SK-N-MC (cell line): ENCODE measurements at places on chromosomes 4 and X.

- no peak for DNase-seq
Observed at GRCh38 chr4:86947501-86948120, 12.8 kb downstream of the AFF1 start.

GRCh38 chrX:3052860-3053259 lies 11.6 kb downstream of the ARSF start:
- no peak for DNase-seq

DNA sequence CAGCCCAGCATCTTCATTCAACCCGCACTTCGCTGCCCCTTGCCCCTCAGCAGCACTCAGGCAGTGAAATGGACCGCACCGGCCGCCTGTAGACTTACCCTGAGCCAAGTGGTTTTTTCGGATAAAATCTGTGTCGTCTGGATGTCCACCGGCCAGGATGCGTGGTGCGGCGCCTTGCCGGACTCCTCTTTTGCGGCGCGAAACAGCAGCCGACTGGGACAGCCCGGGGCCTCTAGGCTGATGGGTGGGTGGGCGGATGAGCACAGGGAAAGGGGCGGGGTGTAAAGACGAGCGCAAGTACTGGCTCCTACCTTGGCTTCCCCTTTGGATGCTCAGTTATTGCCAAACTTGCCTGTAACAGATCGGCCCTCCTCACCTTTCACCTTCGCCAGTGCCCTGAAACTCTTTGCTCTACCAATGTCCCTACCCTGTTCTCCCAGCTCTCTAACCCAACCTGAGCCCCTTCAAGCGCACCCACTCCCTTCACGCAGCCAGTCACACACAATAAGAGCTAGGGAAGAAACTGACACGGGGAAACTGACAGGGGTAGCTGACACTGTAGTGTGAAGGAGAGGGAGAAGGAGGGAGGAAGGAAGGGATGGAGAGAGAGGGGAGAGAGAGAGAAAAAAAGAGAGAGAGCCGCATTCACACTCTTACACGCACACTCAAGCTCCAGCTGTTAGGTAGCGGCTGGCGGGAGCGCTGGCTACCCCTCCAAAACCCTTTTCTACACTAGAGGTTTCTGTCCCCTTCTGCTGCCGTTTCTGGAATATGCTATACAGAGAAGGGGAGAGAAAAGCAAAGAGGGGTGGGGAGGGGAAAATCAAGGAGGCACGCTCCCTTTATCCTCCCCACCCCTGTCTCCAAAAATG lies 559 bp downstream of the TRPC5 start:
- no peak for DNase-seq

- no peak for DNase-seq
Observed at GRCh38 chrX:135384161-135384836, 37.4 kb upstream of the SMIM10L2A start.

DNA sequence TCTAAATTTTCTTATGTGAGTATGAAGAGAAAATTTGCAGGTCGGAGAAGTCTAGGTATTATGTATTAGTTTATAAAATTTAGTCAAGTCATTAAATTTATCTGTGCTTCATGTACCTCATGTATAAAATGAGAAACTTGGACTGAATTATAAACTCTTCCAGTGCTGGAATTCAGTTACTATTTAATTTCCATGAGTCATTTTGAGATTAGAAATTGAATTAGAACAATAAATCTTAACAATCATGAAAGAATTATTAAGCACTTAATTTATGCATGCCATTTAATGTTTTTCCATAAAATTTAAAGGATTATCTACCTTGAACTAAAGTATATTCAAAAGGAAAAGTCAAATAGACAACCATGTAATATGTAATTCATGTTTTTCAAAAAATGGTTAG lies 195.8 kb downstream of the MAD2L1 start:
- DNase-seq: no peak

DNA sequence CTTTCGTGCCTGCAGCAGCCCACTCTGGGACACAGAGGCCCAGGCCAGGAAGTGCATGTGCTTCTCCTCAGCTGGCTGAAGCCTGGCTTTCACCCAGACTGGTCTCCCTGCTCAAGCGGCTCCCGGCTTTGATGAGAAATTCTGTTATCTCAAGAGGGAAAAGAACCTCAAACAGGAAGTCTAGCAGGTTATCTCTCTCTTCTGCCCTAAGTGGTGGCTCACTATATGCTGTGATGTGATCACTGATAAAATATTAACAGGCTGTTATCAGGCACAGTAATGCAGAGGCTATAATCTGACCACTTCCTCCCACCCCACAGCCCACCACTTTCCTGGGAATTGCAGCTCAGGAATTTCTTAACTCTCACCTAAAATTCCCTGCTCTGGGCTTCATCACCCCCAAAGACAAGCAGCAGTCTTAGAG lies 13.3 kb downstream of the CLDN2 start:
- no peak for DNase-seq

DNA sequence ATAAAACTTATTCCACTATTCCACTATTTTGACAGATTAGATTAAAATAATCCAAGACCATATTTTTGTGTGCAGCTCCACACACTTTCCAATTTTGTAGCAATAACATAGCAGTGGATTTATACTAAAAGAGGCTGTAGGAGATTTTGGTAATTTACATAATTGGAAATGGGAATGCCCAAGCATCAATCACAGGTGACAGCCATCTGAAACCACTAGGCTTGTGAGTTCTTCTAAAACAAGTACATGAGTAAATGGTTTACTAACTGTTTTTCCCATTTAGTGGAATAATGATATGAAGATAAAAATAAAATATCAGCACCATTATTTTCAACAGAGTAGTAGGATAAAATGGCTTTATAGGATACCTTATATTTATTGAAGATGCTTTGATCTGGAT lies 4.4 kb downstream of the ANK2 start:
- no peak for DNase-seq

DNA sequence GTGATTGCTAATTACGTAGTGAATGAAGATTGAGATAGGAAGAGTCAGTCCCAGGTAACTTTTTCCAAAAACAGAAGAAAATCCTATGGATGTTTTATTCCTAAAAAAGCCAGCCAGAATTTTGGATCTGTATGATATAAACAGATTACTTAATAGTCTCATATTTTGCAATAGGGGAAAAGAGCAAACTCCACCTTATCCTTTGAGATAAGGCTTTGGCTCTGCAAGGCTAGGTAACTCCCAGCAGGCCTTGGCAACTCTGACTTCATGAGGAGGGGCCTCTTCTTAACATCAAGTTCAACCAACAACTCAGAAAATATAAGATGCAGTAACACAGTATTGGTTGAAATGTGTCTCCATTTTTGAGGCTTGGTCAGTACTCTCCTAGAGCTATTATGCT lies 98.7 kb upstream of the SLC4A4 start:
- DNase-seq: no peak
